NCI-H2081 treated with DMSO at 0.1 percent for 48 hours (cell line): ENCODE measurements at places on chromosomes 4 and X.
A peak's percentile ranks its signal among the peaks of the same experiment; 100 is the strongest.

DNA sequence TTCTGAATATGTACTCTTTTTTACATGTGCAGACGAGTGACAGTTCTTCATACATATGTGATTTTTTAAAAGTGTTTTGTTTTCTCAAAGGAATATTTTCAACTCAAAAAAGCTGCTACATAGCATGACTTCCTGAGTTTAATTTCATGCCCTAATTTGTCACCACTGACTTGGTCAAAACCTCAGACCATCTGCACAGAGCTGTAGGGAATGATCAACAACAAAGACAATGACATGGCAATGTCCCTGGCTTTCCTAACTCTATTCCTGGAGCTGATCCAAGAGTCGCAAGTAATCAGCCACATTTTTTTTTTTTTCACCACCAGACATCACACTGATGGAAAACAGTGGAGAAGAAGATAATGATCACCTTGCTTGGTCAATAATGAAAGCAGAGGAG is 97.7 kb downstream of the TMA16 start:
- no peak for DNase-seq

DNA sequence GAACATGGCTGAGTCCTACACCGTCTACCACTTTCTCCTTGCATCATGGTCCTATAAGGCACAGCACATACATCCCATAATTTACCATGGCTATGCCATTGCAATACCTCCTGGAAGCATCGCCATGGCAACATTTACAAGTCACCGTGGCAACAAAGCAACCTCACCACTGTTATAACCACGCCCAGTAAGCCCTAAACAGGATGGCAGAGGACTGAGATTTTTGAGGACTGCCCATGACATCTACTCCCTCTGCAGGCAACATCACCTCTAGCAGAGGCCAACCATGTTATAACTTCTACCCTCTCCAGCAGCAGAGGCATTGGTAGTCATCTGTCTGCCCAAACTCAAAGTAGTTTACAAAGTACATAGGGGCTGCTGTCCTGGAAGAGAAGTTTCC is 29.7 kb downstream of the BCOR start:
- no peak for DNase-seq

DNA sequence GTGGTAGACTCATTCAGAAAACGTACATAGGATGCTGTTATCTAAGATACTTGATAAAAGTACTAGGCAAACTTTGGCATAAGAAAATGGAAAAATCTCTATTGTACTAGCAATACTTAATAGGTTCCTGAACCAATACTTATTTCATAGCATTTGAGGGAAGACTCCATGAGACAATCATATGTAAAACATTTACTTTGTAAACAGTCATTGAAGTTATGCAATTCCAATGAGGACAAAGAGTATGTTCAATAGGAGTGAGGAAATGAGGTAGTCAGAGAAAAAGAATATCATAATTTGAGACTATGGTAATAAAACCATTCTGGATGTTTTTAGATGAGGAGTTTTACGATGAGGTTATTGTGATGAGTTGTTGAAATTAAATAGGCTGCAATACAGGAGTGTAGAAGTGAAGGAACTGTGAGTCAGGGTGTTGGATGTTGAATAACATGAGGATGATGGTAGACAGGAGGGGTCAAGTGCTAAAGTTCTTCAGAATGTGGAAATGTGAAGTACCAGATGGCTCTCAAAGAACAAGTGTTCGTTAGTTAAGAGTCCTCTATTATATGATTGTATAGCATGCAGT is 397.9 kb downstream of the PPP3CA start:
- DNase-seq: no peak

- DNase-seq: no peak
Measured at GRCh38 chrX:3548765-3549391, 164.6 kb downstream of the PRKX start.

- no peak for DNase-seq
Measured at GRCh38 chr4:7772711-7773385, 166.8 kb downstream of the AFAP1 start.

DNA sequence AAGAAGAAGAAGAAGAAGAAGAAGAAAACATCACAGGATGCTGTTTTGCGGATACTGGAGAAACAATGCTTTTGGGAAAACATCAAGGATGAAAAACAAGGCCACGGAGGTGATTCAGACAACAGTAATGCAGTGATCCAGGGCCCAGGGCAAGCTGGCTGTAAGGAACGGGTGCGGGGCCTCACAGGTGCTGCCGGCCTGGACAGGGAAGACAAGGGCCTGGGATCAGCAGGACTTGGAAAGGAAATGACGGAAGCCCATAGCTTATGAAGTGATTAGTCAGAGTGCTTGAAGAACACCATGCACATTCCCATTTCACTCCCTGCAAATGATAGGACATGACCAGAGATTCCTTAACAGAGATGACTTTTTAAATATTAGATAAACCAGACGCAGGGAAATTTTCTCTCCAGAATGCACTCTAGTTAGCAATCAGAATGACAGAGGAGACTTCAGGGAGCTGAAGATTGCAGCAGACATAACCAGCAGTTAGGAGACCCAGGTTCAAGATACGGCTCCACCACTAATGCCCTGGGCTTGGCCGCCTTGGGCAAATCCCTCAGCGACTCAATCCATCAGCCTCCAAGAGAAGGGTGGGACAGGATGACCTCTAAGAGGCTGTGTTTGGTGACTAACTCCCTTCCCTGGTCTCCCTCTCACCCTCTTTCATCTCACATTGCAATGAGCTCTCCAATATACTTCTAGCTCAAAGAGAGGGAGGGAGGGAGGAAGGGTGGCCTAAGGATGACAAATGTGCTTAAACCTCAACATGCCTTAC is 54.1 kb downstream of the APBB2 start:
- no peak for DNase-seq

GRCh38 chr4:39528061-39528465 is 824 bp upstream of the UGDH start:
- DNase-seq: no peak

DNA sequence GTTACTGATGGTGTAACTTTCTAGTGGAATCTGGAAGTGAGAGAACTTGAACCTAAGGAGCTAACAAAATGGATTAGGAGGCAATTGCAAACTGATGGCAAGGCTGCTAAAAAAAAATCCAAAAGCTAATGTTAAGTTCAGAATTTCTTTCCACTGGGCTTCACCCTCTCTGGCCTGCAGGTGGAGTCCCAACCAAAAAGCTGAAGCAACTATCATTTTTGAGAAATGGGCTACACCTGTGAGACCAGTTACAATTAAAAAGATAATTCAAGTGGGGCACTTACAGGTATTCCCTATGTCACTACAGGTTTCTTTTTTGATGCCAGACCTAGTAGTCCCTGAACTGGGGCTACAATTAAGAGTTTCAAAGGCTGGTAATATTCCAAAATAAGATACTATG is 142.1 kb upstream of the FTHL17 start:
- no peak for DNase-seq

DNA sequence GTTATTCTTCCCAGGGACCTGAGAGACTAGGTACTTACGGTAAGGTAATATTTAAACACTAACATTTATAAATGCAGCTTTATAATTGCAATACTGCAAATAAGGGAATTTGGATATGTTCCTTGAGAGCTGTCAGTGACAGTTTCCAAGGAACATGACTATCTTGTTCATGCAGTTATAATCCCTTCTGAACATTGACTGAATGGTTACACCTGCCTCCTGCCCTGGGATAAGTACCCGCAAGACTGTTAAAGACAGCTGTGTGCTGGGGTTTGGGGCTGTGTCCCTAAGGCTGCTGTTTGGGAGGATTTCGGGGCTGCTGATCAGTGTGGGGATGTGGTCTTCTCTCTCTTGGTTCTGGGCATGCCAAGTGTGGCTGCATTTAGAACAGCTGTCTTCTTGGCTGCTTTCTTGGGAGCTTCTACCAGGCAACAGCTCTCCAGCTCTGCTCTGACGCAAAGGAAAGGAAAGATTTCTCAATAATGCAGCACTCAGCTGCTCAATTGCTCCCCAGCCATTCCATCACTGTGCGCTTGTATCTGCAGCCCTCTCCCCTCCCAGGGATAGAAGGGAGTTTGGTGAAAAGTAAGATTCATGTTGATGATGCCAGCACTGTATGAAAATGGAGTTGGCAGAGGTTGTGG is 298.8 kb upstream of the TAPT1 start:
- DNase-seq: no peak

- DNase-seq: no peak
Measured at GRCh38 chrX:14902537-14902936, 29.3 kb downstream of the MOSPD2 start.

DNA sequence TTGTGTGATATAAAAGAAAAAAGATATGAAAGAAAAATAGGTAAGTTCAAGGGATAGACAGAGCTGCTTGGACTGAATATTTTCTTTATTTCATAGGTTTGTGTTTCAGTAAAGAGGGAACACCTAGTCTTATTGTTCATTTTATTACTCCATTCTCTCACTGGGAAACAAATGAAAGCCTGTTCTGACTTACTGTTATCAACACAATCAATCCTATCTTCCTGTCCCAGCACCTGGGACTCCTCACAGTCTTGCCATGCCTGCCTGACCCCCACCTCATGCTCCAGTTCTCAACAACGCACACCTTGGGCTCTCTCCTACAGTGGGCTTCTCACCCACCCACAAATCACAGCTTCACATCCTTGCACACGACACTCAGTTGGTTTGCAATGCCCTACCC is 189.5 kb downstream of the PRDM5 start:
- no peak for DNase-seq

DNA sequence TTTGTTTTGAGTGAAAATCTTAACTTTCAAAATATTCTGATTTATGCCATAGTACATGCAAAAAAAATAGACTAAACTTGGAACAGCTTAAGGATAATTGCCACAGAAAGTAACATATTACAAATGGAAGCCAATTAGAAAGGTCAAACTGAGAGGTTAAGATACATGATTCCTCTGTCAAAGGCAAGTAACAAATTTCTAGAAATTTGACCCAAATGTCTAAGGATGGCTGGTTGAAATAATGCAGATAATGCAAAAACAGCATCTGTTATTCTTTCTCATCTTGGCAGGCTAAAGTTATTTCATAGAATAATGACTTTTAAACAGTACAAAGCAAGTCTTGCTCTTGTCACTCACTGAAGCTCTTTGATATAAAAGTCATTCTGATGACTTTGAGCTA is 10.5 kb downstream of the FGF5 start:
- DNase-seq: no peak

GRCh38 chr4:118716304-118716703 is 31.1 kb downstream of the METTL14 start:
- no peak for DNase-seq

- peak; percentile 56 for DNase-seq
Measured at GRCh38 chrX:24647257-24648058, at the start of gene PCYT1B. TSS of gene PCYT1B (minus strand) at chrX:24647347. CDS start at chrX:24647105, 242 bp downstream.

GRCh38 chr4:104870495-104871233 is 276.0 kb upstream of the TET2 start:
- DNase-seq: no peak
